Nucleus accumbens (tissue), 56 donors: ENCODE measurements at places on chromosomes 1 and 21.

DNA sequence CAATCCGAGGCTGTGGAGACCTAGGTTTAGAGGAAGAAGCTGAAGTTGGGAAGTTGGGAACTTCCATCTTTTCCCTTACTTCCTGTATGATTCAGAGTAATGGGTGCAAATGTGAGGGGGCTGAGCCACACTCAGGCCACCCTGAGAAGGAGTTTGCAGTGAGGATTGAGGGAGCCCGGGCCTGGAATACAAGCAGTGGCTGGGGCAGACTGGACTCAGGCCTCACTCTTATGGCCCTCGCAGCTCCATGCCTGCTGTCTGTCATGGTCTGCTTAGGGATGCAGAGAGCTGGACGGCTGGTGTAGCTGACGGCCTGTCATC is 73.7 kb upstream of the RAB4A start:
- no peak for DNase-seq

DNA sequence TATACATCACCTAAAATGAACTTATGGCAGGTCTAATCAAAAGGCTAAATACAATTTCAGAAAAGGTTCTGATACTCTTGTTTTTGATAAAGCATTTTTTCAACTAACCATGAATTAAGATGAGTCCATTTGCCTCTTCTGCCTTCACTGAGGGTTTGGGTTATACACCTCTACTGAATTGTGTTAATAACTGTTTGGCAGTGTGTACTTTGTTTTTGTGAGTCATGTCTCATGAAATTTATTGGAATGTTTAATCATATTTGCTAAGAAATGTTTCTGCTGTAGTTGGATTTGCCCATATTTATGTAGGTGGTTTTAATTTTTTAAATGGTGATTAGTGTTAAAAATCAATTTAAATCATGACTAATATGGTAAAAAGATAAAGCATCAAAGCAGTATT is 190.5 kb downstream of the HS2ST1 start:
- DNase-seq: no peak

DNA sequence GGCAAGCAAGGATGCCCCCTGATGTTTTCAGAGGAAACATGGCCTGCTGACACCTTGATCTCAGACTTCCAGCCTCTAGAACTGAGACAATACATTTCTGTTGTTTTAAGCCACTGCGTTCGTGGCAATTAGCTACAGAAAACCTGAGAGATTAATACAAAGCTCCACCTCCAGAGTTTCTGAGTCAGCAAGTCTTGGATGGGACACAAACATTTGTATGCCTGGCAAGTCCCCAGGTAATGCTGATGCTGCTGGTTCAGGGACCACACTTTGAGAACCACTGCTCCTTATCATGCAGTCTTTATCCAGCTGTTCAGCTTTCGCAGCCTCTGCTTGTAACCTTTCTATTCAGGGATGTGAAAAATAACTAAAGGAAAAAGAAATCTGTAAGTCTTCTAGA is 565.7 kb upstream of the PLXNA2 start:
- no peak for DNase-seq

DNA sequence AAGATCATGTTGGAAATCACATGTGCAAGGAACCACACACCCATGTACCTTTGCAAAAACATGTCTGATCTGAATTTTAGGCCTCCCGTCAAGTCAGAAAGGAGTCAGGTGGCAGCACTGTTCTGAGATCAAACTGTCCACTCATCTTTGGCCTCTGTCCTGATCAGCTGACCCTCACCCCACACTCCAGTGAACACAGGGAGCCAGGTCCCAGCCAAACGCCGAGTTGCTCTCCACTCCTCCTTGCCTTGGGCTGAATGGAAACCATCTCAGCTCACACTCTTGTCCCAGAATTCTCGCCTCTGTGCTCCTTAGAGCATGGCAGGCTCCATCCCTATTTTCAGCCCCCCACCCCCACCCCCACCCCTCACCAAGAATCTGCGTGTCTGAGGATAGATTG is 4.6 kb upstream of the RNF186 start:
- DNase-seq: no peak

DNA sequence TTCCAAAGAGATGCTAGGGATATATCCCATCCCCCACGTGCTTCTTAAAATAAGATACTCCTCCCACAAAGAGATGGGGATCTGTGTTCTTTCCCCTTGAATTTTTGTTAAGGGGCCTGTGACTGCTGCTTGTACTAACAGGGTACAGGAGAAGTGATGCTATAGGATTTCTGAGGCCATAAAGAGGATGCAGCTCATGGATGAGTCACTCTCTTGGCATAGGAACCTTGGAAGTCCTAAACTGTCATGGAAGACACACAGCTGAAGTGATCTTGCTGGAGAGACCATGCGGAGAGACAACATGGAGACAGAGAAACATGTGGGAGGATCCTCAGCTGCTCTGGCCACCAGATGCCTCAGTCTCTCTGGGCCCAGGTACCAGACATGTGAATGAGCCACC is 157.2 kb downstream of the S1PR1 start:
- DNase-seq: no peak

- no peak for DNase-seq
Observed at GRCh38 chr1:155940482-155940992, 901 bp upstream of the RXFP4 start.

DNA sequence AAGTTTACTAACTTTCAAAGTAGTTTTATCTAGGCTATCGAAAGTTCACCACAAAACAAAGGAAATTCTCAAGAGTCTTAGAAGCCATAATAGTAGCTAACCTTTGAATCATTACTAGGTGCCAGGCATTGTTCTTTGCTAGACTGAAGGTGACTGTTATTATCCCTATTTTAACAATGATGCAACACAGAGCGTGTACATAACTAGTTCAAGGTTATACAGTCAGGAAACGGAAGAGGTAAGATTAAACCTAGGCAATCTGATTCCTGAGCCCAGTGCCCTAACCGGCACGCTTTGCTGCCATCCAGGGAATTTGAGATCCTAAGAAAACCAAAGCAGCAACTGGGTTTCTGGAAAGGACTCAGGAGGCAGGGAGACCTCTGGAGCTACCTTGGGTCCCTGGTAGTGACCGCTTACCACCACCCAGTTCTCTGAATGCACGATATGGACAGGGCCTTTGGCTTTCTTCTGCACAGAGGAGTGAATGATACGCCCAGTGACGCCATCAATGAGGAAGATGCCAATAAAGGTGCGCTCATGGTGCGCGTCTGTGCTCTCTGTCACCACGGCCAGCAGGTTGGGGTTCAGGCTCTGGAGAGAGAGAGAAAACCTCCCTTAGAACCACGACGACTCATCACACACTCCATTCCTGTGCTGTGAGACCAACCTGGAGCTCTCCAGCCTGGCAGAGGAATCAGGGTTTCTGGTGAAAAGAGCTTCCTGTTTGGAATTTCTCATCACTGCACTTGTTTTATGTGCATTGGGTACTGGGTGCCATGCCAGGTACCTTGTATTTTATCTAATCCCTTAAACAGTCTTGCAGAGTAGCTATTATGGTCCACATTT is 13.1 kb upstream of the UBR4 start:
- no peak for DNase-seq

- no peak for DNase-seq
Observed at GRCh38 chr1:217418269-217419193, 212.4 kb downstream of the GPATCH2 start.

GRCh38 chr1:241503444-241503843 is 16.1 kb downstream of the FH start:
- DNase-seq: no peak

DNA sequence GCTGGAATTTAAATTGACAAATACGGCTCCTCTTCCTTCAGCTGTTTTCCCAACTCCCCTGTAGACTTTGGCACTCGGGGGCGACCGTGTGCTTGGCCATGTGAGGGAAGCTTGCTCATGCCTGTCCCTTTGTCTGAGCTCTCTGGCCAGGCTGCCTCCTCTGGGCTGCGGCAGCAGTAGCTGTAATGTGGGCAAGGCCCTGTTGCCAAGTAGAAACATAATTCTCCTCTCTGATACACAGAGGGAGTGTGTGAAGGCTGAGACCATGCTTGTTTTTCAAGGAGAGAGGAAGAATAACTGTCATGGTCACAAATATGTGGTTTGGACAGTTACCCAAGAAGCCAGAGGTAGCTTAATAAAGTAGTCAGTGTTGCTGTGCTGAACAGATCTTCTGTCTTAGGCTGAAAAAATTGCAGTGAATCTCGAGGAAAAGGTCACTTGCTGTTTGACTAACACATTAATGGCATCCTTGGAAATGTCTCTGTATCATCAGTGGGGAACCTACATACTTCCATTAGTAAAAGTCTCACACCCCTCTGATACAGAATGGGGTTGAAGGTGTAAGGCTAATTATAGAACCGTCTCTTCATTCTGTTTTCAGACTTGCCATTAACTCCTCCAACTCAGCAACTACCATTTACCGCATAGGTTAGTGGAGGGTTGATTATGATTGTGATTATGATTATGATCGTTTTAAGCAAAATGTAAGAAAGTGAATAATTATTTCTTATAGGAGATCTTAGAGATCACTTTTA is 94.6 kb downstream of the TGFB2 start:
- DNase-seq: no peak

- DNase-seq: no peak
Observed at GRCh38 chr1:167526667-167527383, 8.5 kb upstream of the CD247 start.

GRCh38 chr1:182446033-182446669 is 3.8 kb upstream of the RGSL1 start:
- DNase-seq: no peak

- DNase-seq: no peak
Observed at GRCh38 chr1:32335535-32335789, 571 bp downstream of the MARCKSL1 start.

DNA sequence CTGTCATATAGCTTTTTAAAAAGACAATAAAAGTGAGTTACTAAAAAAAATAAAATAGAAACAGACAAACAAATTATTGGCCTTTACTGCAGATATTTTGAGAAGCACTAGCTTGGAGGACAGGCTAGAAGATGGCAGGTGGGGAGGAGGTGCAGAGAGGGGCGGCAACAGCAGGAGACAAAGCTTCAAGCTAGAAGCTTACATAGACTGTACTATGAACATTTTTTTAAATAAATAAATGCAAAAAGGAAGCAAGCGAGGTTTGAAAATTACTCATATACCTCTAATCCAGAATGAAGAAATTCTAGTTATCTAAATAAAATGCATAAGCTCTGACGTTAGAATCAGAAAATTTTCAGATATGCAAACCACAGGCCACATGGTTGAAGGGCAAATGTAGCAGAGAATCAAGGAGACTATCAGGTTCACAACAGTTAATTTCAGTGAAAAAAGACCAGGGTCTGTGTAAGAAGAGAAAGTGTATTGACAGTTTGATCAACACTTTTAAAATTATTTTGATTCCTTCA is 54.9 kb downstream of the NRIP1 start:
- no peak for DNase-seq

DNA sequence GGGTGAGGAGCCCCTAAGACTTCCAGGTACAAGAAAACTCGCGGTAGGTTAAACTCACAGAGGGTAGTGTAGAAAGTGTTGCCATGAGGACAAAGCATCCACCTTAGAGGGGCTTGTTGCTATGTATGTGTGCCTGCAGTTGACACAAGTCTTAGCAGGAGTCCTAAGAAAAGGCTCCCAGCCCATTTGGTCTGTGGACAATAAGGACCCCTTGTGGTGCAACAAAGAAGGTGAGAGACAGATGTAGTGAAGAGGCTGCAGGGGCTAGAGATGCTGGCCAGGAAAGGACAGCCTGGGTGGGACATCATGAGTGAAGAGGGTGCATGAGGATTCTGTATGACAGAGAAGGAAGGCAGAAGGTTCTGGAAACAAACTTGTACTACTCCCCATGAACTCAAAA is 36.3 kb upstream of the IL10 start:
- no peak for DNase-seq

- no peak for DNase-seq
Observed at GRCh38 chr1:107935396-107936064, 29.4 kb downstream of the VAV3 start.

- no peak for DNase-seq
Observed at GRCh38 chr1:198534548-198535418, 5.7 kb downstream of the ATP6V1G3 start.

DNA sequence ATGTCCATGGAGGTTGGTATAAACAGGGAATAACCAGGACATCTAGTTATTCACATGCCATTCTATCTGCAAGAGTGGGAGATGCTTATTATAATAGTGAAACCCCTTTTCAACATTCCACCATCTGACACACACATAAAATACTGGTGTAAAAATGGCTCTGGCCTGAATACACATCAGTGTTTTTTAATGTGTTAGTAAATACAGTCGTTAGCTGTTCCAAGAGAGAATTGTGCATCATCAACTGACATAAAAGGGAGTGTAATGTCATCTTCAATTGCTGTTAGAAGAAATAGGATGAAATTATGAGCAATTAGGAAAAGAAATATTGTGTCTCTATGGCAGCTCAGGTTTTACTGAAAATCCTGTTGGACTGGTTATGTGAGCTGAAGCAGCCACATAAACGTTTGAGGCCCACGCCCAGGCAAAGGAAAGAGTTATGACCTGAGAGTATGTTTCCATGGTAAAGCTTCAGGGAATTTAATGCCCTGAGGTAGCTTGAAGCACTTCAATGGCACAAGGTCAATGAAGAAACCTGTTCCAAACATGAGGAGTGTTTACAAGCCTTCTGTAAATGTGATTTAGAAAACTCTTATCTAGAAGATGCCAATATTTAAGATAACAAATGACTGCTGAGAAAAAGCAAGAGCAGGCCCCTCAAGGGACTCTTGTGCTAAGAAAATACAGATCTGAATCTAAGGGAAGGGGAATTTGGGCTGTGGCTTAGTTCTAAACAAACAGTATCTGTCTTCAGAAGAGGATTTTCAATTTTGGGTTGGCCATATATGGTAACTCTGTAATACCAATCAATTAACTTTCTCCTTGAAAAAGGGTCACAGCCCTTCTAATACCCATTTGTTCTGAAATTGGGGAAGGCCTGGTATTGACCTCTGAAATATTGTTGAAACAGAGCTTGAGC is 384.3 kb downstream of the SEC16B start:
- no peak for DNase-seq
